ENCODE measurements at places on chromosomes 6 and 20.

DNA sequence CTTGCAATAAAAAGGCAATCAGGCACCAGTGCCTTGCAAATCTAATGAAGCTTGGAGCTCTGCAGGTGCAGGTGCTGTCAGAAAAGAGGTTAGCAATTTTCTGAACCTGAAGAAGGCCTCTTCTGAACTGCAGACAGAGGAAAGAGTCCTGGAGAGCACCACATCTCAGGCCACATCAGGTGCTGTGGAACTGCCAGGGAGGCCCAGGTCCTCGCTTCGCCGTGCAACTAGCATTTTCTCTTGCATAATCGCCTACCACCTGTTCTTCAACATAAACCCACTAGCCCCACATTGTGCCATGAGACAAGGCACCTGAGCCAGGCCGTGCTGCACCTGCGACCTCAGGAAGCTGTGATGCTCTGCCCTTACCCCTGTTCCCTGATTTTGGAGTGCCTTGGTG lies 187.6 kb downstream of the DTNBP1 start:
- no peak for DNase-seq

DNA sequence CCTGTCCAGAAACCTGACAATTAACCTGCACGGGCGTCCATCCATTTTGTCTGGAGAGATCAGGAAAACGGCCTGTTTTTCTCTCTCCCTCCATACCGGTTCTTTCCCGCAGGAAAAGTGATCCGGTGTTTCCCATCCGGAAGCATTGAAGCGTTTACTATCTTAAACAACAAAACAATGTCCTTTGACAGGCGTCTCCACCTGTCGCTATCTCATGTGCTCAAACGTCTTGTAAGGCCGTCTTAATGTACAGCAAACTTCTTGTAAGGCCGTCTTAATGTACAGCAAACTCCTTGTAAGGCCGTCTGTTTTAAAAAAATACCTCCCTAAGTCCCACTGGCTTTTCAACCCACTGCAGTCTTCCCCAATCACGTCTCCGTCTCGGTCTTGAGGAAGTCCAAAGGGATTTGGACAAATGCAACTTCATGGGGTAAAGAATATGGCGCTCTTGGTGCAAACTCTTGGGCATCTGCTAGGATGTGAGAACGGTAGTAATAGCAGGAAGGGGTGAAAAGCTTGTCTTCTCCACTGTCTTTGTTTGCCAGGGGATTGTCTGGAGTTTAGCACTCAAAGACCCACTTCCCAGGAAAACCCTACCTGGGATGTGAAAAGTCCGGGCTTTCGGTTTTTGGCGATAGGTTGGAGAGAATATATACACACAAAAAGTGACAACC lies 29.9 kb upstream of the TRIM27 start:
- DNase-seq: no peak

DNA sequence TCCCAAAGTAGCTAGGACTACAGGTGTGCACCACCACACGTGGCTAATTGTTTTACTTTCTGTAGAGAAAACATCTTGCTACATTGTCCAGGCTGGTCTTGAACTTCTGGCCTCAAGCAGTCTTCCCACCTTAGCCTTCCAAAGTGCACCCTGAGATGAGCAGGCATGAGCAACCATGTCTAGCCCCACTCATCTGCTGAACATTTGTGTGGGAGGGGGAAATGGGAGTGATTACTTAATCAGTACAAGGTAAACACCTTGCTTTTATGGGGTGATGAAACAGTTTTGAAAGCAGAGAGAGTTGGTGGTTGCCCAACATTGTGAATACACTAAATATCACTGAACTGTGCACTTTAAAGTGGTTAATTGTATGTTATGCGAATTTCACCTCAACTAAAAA lies 5.3 kb downstream of the APMAP start:
- DNase-seq: no peak

DNA sequence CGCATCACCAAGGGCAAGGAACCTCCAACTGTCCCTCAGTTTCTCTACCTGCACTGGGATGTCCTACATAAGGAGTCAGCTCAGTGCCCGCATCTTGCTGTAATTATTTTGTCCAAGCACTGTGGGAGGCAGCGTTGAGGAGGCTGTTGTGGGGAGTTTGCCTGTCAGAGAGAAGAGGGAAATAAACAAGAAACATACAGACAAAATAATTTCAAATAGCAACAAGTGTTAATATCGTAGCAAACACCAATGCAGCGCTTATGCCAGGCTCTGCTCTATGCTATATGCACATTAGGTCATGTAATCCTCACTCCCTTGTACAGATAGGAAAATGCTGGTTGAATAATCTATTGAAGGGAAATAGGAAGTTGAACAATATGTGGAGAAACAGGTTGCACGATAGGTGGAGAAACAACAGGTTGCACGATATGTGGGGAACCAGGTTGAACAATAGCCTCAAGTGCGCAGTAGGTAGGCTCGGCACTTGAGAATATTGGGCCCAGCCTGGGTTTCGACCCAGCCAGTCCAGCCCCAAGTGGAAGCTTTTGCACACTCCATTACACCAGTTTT lies 91.2 kb upstream of the SIRPA start:
- no peak for DNase-seq

- no peak for DNase-seq
Observed at GRCh38 chr6:96330884-96331283, 190.7 kb upstream of the UFL1 start.

Data from suppressor macrophage treated with lipopolysaccharide for 1 hour (primary cell).